ENCODE measurements at places on chromosomes 5 and 9. TPM values are rescaled to one million over a fixed set of nuclear protein-coding genes. Genes with fewer than 3 reads are reported as not detected.

FANCC gene
- 23.9 TPM for total RNA-seq

FBP2 gene
- total RNA-seq: not detected

DNA sequence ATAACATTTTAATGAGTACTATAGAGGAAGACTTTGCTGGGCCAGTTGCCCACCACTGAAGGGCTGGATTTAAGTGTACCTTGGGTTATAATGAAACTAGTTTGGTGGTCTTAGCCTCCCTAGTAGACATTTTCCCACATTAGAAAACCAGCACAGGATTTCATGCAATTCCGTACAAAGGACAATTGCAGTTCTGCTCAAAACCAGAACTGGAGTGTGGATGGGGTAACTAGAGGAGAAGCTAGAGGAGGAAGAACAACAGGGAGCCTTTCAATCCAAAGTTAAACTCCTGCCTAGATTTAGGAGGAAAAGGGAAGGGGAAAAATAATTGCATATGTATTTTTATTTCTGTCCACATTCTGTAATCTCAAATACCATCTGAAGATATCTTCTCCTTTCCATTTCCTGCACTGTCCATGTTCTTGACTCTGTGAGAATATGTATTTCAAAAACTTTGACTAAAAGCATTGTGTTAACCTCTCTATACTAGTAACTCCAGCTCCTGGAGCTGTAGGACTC, 97.5 kb upstream of the SSBP2 start:
- DNase-seq: no peak

- no peak for DNase-seq
Measured at GRCh38 chr9:136527131-136527530, 18.7 kb downstream of the NOTCH1 start.

DNA sequence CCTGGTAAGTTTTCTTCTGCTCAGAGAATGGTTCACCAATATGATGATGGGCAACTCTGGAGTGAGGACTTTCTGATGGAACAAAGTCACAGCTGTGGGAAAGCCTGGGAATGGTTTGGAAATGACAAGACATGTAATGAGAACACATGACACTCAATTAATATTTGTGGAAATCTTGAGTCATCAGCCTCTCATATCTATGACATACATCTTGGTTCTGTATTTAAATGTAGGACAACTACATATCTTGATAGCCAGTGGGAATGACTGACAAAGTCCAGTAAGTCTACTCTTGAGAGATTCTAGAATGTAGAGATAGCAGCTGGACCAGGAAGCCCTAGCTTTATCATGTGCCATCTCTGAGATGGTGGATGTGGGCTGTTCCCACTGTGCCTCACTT, 85.5 kb downstream of the PALM2AKAP2 start:
- DNase-seq: no peak

DNA sequence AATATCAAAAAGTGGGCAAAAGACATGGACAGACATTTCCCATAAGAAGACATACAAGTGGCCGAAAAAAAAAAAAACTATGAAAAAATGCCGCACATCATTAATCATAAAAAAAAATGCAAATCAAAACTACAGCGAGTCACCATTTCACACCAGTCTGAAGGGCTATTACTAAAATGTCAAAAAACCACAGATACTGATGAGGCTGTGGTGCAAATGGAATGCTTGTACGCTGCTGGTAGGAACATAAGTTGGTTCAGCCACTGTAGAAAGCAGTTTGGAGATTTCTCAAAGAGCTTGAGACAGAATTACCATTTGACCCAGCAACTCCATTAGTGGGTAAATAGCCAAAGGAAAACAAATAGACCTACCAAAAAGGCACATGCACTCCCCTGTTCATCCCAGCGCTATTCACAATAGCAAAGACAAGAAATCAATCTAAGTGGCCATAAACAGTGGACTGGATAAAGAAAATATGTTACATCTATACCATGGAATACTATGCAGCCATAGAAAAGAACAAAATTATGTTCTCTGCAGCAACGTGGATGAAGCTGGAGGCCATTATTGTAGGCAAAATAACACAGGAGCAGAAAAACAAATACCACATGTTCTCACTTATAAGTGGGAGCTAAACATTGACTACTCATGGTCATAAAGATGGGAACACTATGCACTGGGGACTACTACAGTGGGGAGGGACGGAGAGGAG, 110.6 kb upstream of the BOD1 start:
- no peak for DNase-seq

DNA sequence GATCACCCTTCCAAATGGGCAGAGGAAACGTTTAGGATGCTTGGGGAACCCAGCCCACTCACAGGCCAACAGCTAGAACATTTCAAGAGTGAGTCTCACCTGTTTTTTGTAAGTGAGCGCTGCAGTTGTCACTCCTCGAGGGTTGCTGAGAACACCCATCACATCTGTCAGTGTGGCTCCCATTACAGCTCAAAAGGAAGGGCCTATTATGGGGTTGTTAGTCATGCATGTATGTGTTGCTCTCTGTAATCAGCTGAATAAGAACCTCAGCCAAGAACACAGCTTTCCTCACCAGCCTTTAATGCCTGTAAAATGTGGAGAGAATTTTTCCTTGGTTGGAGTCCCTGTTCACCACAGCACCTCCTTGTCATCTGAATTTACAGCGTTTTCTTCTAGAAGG, 196.3 kb upstream of the KLF4 start:
- DNase-seq: peak; percentile 21

GRCh38 chr5:154892369-154892771, 33.9 kb downstream of the CNOT8 start:
- peak; percentile 13 for DNase-seq

Data from Daoy (cell line).